ENCODE measurements at places on chromosomes 4 and X.

- DNase-seq: no peak
These were observed 559.8 kb upstream of the TECRL start for GRCh38 chr4:64969081-64969480.

GRCh38 chr4:13966231-13967195, 339.0 kb upstream of the BOD1L1 start:
- no peak for DNase-seq

DNA sequence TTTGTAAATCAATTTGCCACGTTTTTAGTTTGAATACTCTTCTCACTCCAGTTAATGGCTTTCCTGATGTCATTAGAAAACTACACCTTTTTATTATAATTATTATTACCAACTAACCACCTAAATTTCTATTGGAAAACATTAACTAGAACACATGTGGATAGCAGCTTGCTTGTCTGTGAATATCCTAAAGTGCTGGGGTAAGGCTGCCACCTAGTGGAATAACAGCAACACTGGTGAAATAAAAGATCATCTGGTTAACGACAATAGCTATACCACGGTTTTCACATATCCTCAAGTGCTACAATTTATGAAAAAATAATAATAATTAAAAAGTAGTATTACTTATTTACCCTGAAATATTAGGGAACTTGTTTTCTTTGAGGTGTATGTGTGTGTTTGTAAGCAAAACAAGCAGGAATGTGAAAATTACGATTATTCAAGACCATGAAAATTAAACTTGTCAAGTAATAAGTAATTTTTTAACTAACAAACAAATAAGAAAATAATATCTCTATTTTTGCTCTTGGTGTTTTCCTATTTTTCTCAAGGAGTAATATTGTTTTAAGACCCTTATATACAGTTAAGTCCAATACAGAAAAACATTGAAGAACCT, 130.1 kb upstream of the TECRL start:
- no peak for DNase-seq

- DNase-seq: no peak
These were observed 2.2 kb upstream of the CFI start for GRCh38 chr4:109803924-109804571.

DNA sequence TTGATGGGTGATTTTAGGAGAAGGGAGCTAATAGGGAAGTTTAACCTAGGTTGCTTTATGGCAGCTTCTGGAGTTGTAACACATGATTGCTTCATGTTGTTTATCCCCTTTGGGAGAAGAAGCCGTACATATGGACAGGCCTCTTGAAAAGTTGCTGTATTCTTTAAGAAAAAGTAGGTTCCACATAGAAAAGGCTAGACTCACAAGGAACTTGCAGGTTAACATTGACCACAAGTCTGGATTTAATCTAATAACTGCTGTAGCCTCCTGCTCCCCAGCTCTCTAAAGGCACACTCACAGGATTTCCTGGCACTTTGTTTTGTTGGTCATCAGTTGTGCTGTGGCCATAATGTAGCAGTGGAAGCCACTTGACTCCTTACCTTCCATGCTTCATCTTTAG, 19.7 kb downstream of the FNIP2 start:
- DNase-seq: no peak

- no peak for DNase-seq
These were observed 22.5 kb upstream of the FBXW7 start for GRCh38 chr4:152558396-152558795.

Measured in stimulated activated CD8-positive, alpha-beta memory T cell treated with anti-CD3 and anti-CD28 coated beads, Interleukin-4, amount 100 ng/mL, for 1 hour (primary cell).